Heart right ventricle (tissue), 16 donors: ENCODE measurements at places on chromosomes 13 and 19.

GRCh38 chr19:41988947-41989346 lies 5.1 kb downstream of the ATP1A3 start:
- DNase-seq: no peak

GRCh38 chr19:12757544-12758274 lies 6.1 kb downstream of the BEST2 start:
- peak; percentile 73 for DNase-seq

GRCh38 chr19:17606590-17607185 lies 51.2 kb downstream of the COLGALT1 start:
- DNase-seq: no peak

- DNase-seq: no peak
These were observed 1782.4 kb upstream of the PCDH20 start for GRCh38 chr13:63198071-63198470.

GRCh38 chr19:53183146-53183764 lies 9.9 kb downstream of the ZNF665 start:
- DNase-seq: no peak

DNA sequence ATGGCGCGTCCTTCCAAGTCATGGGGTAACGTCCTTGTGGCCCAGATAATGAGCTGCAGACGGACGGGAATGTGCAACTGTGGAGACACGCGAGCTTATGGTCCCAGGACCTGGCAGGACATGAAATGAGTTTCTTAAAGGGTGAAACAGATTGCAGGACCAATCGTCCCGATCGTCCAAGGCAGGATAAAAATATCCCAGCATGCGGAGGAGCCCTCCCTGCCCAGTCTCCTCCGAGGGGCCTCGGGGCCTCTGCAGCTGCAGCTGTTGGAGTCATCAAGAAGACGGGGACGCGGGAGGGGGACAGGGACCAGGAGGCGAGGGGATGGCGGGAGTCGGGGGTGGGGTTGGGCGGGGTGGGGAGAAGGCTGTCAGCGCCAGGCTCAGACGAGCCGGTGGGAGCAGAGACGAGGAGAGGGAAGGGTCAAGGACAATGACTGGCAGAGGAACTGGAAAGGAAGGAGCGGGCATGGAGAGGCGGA lies 14.4 kb upstream of the GARIN5A start:
- no peak for DNase-seq

GRCh38 chr13:67086260-67086659 lies 143.9 kb downstream of the PCDH9 start:
- DNase-seq: no peak

DNA sequence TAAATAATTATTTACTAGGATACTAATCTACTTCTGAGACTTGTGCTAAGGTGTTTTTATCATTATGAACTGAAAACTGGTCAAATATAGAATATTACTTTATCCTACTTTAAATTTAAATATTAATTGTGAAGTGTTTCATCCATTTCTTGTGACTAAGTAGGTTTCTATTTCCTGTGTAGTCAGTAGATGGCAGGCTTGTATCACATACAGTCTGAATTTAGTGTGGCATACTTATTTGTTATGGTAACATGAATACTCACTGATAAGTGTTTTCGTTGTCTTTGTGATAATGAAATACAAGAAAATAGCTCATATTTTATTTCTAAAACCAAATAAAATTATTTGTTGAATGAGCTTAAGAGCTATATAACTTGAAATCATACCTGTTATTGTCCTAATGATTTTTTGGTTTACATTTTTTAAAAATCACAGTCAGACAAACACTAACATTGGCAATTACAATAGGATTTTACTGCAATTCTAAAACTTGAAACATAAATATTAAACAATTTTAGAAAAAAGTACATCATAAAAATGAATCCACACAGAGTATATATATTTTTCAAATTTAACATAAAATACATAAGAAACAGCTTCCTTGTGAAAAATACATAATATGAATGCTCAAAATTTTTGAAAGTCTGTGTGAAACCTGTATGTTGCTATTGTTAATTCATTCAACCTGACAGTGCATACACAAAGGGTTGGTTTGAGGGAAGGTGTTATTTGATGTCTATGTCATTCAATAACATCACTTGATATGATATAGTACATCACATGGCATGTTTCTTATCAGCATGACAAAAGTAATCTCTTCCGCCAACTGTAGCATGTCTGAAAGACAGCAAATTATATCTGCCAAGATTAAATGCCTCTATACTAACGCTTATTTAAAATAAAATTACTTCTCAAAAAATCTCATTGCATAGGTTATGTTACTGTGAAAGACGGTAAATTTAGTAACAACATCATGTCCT lies 904.8 kb upstream of the PCDH20 start:
- no peak for DNase-seq

DNA sequence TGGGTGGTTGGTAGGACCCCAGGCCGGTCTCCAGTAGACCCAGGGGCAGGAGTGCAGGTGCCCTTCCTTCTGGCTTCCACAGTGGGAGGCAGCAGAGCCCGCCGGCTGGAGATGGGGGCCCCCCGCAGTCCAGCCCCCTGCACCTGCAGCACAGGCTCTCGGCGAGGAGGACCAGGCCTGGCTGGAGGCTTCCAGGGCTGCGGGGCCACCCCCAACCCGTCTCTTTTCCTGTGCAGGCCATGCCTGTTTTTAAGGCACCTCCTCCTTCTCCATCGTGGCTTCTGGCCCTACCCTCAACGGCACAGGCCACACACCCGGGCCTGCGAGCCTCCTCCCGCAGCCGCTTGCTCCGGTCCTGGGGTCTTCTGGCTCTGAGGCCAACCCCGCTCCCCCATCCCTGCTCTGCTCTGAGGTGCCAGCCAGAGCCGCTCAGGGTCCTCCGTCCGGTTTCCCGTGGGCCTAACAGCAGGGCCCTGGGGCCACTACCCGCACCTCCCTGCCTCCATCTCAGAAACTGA lies 77.2 kb upstream of the ANKRD10 start:
- DNase-seq: no peak

GRCh38 chr13:78046331-78046730 lies 127.7 kb upstream of the EDNRB start:
- DNase-seq: no peak

DNA sequence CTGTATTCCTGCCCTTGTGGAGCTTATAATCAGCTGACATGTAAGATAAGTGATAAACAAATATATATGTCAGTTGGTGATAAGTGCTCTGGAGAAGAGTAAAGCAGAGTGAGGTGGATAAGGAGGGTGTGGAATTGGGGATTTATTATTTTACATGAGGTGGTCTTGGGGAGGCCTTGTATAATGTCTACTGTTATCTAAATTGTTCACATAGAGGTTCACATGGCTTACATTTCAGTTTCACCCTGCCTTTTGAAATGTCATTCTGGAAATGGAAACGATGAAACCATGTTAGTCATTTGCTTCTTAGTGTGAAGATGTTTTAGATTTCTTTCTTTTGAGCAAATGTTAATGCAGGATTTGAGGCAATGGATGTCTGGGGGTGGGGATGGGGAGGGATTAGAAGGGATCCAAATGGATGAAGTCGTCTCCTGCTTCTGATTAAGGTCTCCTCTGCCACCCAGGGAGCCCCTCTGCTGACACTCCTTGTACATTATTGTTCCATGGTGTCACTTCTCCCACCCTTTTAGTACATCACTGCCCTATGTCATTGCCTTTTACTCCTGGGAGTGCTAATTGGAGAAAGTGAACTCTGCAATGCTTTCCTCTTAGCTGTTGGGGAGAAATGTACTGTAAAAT lies 14.0 kb downstream of the B3GLCT start:
- DNase-seq: no peak

DNA sequence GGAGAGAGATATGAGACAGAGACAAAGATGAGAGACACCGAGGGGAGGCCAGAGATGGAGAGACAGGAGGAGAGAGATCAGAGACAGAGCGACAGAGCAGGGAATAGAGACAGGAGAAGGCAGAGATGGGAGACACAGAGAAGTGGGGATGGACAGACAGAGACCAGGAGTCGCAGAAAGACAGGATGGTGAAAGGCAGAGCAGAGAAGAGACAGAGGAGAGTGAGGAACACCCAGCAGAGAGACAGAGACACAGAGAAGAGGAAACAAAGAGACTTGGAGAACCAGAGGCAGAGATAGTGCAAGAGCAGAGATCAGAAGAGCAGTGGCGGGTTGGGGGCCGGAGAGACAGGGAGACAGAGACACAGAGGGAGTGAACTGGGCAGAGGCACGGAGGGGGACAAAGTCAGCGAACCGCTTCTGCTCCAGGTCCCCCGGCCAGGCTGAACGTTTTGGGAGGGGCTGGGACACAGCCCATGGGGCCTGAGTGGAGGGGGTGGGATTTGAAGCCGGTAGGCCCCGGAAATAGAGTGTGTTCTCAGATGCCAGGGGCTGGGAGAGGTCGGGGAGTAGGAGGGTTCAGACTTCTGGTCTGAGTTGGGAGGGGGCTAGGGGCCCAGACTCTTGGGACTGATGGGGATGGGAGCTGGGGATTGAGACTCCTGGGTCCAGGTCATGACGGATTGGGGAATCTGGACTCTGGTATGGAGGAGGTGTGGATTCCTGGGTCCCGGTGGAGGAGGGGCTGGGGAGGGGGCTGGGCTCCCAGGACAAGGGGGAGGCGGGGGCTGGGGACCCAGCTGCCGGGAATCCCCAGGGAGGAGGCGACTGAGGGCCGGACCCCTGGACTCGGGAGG lies 654 bp downstream of the ZNF579 start:
- DNase-seq: peak; percentile 31

- DNase-seq: peak; percentile 44
These were observed 2.9 kb downstream of the HTR2A start for GRCh38 chr13:46893798-46894560.

- peak; percentile 91 for DNase-seq
These were observed at the start of gene CA11 for GRCh38 chr19:48646001-48646721. Gene CA11 (minus strand): TSS chr19:48646187. CDS start chr19:48645632, 555 bp downstream.

GRCh38 chr19:33132425-33132824 lies 511 bp downstream of the WDR88 start:
- DNase-seq: no peak

DNA sequence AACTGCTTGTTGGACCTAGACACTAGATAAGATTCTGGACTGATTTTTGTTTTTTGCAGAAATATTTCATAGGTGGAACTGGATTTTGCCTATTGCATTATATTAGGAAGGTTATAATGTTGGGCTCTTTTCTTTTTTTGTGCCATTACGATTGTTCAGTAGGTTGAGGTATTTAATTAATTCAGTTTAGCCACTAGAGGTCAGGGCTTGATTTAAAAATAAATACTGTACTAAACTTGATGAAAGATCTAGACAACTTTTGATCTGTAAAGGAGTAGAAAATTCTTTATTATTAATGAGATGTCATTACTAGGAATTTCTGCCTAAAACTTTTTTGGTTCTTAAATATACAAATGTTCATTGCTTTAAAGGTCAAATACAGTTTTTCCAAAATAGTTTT lies 15.2 kb upstream of the SUPT20H start:
- no peak for DNase-seq

DNA sequence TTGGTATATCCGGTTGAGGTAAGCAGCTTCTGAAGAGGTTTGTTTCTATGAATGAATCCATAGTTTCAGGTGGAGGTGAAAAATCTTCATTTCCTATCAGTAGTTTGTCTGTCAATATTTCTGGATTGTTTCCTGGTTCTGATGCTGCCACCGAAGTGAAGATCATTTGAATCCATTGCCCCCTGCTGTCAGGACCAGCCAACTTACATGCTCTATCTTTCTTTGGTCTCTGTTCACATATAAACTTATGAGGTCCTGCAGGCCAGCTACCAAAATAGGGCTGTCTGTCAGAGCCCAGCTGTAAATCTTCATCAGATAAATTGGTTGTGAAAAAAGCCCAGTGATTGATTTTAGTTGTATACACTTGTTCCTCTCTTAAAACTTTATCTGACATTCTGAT lies 15.2 kb upstream of the N4BP2L1 start:
- DNase-seq: no peak

DNA sequence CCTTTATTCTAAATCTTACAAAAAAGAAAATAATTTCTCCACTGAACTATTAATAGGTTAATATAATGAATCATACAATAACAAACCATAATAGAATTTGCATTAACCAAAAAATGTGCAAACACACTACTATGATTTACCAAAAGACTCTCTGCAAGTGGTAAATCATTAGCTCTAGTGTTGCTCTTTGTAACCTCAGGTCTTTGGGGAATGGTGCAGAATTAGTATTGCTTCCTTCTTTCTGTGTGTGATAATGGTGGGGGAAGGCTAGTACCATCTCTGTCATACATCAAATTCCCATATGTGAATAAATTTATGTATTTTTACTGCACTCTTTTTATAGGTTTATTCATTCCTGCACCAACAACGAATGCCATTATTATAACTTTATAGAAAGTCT lies 105.1 kb downstream of the COG6 start:
- DNase-seq: no peak

DNA sequence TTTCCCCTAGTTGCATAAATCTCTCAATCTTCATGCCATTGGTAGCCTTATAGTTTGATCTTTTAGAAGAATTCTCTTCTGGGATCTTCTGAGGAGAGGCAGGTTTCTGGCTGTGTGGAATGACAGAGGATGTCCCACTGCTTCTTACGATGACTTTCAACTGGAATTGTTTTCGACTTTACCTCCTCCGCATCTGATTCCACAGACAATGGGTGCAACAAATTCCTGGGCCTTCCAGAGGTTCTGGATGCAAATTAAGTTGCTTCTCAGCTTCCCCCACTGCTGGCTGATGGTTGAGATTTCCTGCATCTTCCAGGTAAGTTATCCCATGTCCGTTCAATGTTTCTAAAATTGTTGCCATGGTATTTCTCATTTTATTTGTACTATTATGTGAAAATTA lies 142.3 kb upstream of the TSC22D1 start:
- no peak for DNase-seq

GRCh38 chr13:65836066-65836465 lies 1394.1 kb downstream of the PCDH9 start:
- DNase-seq: no peak

GRCh38 chr19:33428627-33429125 lies 55.2 kb downstream of the CEBPG start:
- no peak for DNase-seq

GRCh38 chr19:33653684-33654083 lies 31.9 kb downstream of the CHST8 start:
- no peak for DNase-seq

DNA sequence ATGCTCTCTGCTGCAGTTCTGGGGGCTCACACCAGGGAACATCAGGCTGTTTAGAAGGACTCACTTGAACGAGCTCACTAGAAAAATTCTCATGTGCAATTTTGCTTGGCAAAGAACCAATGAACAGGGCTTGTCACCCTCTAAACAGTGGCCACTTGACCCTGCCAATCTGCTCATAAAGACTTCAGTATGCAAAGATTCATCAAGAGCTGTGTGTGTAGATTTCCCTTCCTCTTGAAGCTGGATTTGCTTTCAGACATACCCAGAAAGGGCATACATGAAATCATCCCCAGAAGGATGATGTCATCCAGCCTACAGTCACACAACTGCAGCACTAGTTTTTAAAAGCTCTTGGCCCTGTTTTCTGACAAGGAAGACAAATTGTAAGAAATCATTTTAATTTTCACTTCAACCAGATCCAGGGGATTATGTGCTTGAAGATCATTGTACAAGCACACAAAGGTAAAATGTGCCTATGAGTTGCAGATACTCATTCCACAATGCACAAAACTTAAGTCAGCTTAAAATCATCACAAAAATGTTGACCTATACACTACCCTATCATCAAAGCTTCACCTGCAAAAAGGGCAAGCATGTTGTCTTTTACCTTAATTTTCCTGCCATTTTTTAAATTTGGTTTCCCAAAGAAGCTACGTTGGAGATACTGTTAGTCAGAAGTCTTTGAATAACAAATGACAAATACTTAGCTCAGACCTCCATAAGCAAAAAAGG lies 5.2 kb upstream of the STK24 start:
- DNase-seq: no peak

- DNase-seq: no peak
These were observed 924.0 kb downstream of the EFNB2 start for GRCh38 chr13:105611424-105611823.

GRCh38 chr13:64553411-64554129 lies 2676.6 kb downstream of the PCDH9 start:
- no peak for DNase-seq
